Inflammatory macrophage (primary cell): ENCODE measurements at places on chromosomes 13 and 19.

- no peak for DNase-seq
These were observed 115.6 kb downstream of the SLC7A1 start for GRCh38 chr13:29479716-29480492.

DNA sequence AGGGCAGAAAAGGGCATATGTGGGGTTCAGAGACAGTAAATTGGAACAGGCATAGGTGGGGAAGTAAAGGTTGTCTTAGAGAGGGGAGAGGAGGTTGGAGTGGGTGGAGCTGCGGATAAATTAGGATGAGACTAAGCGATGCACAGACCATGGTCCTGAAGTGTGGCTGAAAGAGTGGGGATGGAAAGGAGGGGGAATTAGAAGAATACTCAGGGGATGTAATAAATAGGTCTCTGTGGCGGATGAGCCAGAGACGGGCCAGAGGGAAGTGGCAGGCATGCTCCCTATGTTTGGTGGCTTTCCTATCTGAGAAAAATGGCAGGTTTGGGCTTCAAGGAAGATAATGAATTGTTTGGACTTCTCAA, 123.4 kb downstream of the OLFM4 start:
- no peak for DNase-seq

GRCh38 chr19:29482855-29483640, 42.7 kb upstream of the VSTM2B start:
- no peak for DNase-seq

GRCh38 chr13:113849981-113850721, 13.7 kb downstream of the GAS6 start:
- no peak for DNase-seq

DNA sequence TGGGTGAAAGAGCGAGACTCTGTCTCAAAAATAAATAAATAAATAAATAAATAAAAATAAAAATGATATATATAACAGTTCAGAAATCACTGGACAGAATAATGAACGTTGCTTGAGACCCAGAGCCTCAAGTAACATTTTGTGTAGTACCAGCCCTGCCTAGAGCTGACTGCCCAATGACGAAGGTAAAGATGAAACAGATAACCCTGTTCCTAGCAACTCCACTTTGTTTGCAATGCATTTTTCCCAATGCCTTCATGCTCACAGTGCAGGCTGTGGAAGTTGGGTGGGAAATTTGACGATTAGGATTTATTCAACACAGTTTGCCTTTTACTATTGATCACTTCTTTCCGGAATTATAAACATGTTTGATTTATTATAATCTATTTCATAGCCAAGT, 22.2 kb upstream of the FRY start:
- DNase-seq = no peak

DNA sequence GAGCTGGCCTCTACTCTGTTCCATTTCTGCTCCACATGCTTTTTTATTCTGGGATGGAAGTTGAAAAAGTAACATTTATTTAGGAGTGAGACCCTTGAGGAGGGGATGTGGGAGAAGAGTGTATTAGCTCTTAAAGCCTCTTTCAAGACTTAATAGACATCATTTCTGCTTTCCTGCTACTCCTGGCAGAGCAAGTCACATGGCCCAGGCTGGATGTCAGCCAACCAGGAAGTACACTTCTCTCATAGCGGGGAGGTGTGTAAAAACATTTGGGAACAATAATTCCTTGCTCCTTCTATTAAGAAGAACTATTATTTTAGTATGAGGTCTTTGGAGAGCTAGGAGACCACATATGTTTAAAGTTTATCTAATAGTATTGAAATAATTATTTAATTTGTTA, 40.6 kb upstream of the FAM216B start:
- peak; percentile 73 for DNase-seq

DNA sequence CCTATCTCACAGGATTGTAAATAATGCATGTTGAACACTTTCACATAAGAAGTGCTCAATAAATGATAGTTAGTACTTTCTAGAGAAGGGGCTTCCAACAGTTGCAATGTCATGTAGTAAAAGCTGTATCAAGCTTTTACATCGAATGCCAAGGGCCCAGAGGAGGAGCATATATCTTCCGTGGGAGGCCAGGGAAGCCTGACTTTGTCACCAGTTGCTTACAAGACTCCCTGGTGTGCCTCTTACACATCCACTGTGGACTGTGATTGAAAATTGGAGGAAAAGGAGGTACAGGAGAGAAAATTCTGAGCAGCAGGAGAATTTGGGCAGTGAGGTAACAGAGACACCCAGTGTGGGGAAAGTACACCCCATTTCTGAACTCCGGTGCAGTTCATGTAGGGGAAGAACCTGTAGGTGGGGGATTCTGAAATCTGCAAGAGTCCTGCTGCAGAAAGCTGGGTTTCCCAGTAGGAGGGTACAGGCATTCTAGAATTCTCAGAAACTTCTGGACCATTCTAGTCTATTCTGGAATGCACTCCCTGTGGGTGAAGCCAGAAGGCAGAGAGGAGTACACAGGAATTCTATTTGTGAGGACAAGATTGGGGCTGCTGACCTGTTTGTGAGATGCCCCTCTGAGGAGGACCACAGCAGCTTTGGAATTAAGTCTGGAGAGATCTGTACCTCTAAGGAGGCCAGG, 54.0 kb downstream of the ALOX5AP start:
- peak; percentile 42 for DNase-seq

DNA sequence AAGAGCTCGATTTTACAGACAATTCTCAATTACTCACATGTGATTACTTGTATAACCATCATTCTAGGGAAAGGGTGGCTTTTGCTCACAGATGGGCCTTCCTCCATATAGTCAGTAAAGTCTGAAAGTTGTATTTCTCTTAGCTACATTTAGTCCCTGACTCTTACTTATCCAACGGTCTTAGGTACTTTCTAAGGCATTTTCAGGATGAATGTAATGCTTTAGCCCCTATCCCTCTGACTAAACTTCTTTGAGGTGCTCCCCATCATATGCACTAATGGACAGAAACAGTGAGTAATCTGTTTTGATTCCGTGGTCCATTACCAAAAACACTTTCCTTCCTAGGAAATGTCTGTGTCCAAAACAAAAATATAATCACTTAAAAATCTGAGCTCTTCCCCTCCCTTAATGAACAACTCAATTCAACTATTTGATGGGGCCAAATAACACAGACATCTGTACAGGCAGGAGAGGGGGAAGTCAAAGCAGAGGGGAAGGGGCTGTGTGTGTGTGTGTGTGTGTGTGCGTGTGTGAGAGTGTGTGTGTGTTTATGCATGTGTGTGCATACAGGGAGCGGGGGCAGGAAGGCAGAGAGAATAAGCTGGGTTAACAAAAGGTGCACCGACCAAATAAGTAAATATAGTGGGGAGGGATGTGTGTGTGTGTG, 84.9 kb downstream of the USP12 start:
- no peak for DNase-seq

DNA sequence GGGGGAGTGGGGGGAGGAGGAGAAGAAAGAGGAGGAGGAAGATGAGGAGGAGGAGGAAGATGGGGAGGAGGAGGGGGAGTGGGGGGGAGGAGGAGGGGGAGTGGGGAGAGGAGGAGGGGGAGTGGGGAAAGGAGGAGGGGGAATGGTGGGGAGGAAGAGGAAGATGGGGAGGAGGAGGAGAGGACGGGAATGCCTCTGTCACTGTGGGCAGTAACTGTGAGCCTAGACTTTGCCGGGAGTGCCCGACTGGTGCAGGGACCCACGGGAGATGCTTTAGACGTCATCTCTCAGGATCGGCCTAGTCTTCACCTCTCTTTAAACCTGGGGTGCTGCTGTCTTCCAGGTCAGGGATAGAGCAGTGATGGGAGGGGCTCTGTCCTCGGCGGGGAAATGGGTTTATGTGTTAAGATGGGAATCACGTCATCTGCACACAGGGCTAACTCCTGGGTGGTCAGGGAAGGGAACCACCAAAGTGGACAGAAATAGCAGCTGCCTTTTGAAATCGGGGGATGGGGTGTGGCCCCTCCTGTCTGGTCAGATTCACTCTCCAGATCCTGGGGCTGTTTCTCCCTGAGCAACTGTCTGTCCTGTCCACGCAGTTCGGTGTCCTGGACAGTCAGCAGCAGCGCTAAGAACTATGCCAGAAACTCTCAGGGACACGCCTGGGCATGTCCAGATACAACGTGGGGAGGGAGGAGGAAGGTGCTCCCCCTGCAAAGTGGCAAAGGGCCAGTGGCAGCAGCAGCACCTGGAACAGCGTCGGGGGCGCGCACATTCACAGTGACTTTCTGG, 26.9 kb downstream of the GAS6 start:
- DNase-seq = no peak

- DNase-seq = no peak
These were observed 94.7 kb downstream of the MIPEP start for GRCh38 chr13:23794267-23795161.

GRCh38 chr13:44576351-44577235, 463 bp upstream of the TSC22D1 start:
- peak; percentile 25 for DNase-seq
